ENCODE measurements at places on chromosomes 16 and 17. TPM values are rescaled to one million over a fixed set of nuclear protein-coding genes. Genes with fewer than 3 reads are reported as not detected.

GRCh38 chr17:47807421-47807820 is 14.2 kb downstream of the OSBPL7 start:
- no peaks in the 10 kb centered on the region for H3K4me1 ChIP-seq
- peak; percentile 28 for DNase-seq
- peaks cover 4% of the 10 kb centered on the region for H3K36me3 ChIP-seq
- no peak overlapping the region for H3K4me3 ChIP-seq
- H3K27me3 ChIP-seq: no peaks in the 10 kb centered on the region

MYO15B gene
- 41.9 TPM for total RNA-seq

NOTUM gene
- 2.1 TPM for total RNA-seq

FBXO39 gene
- total RNA-seq: not detected

SALL1 gene
- total RNA-seq: 101 TPM
